ENCODE measurements at places on chromosomes 4 and X.

GRCh38 chrX:23383411-23383810 is 48.8 kb downstream of the PTCHD1 start:
- no peak for DNase-seq

DNA sequence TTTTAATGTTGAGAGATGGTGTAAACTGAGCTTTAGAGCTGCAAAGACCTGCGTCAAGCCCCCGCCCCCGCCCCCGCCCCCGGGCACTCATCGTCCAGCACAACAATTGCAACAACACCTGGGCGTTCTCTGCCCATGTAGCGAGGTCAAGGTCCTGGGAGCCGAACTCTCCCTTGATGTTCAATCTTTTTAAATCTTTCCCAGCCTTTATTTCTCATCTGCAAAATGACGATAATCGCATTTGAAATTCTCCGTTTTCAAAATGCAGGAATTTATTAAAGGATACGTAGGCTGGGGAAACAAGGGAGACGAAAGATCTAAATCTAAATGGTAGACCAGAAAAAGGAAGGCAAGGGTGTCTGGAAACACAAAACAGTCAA is 648 bp upstream of the MSMO1 start:
- DNase-seq = no peak

- DNase-seq = no peak
Observed at GRCh38 chrX:150692831-150693724, at the start of gene MTMR1. Gene MTMR1 (plus strand): TSS chrX:150693396. CDS start chrX:150693531, 135 bp downstream.

GRCh38 chr4:142547974-142548373 is 298.1 kb downstream of the INPP4B start:
- no peak for DNase-seq

- DNase-seq = no peak
Observed at GRCh38 chrX:20481632-20482031, 214.9 kb upstream of the RPS6KA3 start.

- no peak for DNase-seq
Observed at GRCh38 chr4:82284475-82284857, 89.3 kb downstream of the HNRNPD start.

DNA sequence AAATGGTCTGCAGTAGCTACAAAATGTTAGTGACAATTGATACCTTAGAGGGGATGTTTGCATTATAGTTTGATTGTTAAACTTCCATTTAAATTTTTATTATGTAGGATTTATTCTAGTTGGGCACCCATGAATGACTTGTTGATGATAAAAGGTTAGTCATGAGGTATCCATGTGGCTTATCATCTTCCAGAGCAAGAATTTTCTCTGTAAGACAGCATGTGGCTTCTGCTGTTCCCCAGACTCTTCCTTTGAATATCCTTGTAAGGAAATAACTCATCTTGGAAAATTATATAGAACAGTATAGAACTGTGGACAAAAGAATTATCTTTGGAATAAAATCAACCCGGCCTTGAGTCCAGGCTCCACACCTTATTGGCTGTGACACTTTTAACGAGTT is 40.1 kb upstream of the KLHL8 start:
- DNase-seq = no peak

DNA sequence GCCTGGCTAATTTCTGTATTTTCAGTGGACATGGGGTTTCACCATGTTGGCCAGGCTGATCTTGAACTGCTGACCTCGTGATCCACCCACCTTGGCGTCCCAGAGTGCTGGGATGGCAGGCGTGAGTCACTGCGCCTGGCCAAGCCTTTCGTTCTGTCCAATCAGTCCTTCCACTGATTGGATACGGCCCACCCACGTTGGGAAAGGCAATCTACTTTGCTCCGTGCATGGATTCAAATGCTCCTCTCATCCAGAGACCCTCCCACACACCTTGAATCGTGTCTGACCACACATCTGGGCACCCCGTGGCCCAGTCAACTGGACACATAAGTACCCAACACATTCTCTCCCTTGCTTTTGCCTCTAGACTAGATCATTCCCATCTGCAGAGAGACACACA is 74.9 kb downstream of the CRLF2 start:
- peak; percentile 54 for DNase-seq

DNA sequence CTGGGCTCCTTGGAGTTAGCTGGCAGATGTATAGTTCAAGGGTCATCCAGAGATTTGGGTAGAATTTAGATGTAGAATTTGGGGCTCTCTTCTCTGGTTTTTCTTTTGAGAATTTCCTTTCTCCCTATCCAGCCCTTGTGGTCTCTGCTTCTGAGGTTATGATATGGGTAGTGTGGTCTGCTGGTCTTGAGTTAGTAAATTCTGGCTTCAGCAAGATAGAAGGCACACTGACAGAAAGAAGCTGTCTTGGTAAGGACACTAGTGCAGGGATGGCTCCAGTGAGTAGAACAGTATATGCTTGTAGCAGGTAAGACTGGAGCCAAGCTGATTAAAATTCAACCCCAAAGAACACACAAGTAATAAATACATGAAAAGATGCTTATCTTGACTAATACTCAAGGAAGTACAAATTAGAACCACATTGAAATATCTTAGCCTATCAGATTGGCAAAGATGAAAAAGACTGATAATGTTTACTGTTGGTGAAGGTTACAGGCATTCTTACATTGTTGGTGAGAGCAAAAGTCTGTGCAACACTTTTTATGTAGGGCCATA is 2.1 kb upstream of the IL9R start:
- no peak for DNase-seq

GRCh38 chr4:153469031-153469430 is 2.9 kb downstream of the TMEM131L start:
- no peak for DNase-seq

DNA sequence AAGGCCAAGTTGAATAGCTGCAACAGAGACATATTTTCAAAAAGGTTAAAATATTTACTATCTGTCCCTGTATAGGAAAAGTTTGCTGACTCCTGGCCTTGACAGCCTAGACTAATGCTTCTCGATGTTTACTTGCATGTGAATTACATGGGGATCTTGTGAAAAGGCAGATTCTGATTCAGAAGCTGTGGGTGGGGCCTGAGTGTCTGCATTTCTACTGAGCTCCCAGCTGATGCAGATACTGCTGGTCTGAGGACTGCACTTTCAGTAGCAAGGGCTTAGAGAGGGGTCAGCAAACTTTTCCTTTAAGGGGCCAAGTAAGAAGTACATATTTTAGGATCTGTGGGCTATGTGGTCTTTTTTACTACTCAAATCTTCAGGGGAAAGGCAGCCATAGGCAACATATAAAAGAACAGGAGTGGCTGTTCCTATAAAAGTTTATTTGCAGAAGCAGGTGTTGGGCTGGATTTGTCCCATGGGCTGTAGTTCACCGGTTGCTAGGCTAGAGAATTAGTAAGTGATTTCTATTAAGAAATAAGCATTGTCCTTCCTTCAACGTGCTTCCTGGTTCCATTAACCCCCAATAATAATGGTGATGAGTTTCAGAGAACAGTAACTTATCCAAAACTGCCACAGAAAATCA is 97.2 kb upstream of the PDE5A start:
- no peak for DNase-seq

- no peak for DNase-seq
Observed at GRCh38 chr4:102518703-102519131, 17.6 kb downstream of the NFKB1 start.

GRCh38 chrX:154717824-154718223 is 33.1 kb downstream of the GAB3 start:
- DNase-seq = no peak

- no peak for DNase-seq
Observed at GRCh38 chr4:140103676-140104075, 50.3 kb downstream of the MAML3 start.

GRCh38 chr4:15396157-15396800 is 31.6 kb upstream of the C1QTNF7 start:
- DNase-seq = no peak

- DNase-seq = no peak
Observed at GRCh38 chr4:168558599-168558998, 61.7 kb downstream of the PALLD start.

GRCh38 chr4:14415146-14415545 is 587.1 kb upstream of the CPEB2 start:
- no peak for DNase-seq

GRCh38 chr4:1973218-1973617 is 35.6 kb downstream of the NELFA start:
- no peak for DNase-seq

GRCh38 chr4:66574145-66574978 is 904.1 kb upstream of the EPHA5 start:
- no peak for DNase-seq

GRCh38 chr4:164012396-164013027 is 518.0 kb downstream of the TMA16 start:
- DNase-seq = no peak

DNA sequence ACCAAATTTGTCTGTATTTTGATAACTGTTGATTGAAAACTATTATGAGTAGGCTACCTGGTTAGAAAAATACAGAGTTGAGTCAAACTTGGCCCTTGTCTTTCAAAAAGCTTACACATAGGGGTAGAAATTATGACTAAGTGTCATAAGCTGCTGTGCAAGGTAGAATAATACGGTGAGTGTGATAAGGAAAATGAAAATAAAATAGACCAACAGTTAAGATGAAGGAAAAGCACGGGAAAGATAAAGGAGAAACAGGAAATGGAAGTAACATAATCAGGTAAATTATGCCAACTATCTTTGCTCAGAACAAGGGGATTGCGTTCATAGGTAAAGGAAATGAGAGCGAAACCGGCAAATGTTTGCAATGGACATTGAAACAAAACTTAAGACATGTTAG is 302.5 kb downstream of the PCDH7 start:
- no peak for DNase-seq

DNA sequence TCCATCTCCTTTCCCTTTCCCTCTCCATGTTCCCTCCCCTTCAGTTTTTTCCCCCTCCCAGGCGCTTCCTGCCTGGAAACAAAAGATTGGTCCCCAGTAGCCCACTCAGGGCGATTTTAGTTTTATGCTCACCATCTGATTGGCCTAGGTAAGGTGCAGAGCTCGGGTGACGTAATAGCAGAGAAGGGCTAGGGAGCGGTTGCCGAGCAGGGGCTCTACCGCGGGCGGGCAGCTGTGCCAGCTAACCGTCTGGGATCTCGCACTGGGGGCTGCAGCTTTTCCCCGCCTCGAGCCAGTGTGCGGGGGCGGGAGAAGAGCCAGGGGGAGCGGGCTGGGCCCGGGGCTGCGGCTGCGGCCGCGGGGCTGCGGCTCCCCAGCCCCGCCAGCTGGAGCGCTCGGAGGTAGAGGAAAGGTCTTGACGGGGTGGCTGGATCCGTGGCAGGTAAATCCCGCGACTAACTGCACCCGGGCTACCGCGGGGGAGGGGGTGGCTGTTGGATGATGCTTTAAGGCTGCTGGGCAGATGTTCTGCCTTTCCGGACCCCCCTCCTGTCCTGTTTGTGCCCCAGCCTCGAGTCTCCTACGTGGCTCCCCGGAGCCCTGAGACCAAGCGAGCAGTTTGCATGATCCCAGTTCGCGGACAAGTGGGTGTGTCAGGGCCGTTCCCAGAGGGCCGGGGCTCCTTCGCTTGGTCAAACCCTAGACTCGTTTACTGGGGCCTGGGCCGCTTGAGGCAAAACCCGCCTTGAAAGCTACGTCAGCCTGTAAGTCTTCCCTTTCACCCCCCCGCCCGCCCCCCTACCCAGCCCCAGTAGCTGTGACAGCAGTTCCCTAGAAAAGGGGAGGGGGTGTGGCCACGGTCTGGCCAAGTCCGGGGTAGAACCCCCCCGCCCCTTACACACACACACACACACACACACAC is at the start of gene PAK3:
PAK3 (plus strand) TSS at position 218 of the 922 bp plus-strand sequence. CDS start 26,913 bp downstream, outside the sequence.
- DNase-seq = no peak

- DNase-seq = no peak
Observed at GRCh38 chr4:59689149-59689548, 1511.0 kb upstream of the ADGRL3 start.

- DNase-seq = no peak
Observed at GRCh38 chr4:179486570-179487335, 2044.5 kb upstream of the AGA start.

DNA sequence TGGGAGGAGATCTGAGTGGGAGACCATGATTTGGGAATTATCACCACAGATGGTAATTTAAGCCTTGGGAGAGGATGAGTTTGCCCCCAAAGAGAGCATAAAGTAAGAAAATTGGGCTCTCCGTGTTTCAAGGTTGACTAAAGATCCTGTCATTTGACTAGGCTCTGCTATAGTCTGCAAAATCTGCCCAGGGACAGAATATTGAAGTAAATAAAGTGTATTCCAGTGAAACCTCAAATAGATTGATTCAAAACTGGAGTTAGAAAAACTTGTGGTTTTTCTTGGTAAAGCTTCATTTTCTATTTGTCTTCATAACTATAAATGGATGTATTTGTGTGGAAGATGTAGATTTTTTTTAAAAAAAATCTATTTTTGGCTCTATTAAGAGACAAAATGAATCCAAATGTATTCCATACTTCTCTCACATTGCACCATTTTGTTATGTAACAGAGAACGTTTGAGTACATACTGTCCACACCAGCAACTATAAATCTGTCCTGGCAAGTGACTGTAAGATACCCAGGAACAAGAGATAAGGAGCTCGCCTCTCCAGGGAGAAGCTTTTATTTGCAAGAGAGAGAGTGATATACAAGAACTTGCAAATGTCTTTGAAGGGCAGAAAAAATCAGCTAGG is 170.2 kb downstream of the CBR4 start:
- no peak for DNase-seq

- no peak for DNase-seq
Observed at GRCh38 chrX:127124871-127125270, 305.3 kb downstream of the PRR32 start.

DNA sequence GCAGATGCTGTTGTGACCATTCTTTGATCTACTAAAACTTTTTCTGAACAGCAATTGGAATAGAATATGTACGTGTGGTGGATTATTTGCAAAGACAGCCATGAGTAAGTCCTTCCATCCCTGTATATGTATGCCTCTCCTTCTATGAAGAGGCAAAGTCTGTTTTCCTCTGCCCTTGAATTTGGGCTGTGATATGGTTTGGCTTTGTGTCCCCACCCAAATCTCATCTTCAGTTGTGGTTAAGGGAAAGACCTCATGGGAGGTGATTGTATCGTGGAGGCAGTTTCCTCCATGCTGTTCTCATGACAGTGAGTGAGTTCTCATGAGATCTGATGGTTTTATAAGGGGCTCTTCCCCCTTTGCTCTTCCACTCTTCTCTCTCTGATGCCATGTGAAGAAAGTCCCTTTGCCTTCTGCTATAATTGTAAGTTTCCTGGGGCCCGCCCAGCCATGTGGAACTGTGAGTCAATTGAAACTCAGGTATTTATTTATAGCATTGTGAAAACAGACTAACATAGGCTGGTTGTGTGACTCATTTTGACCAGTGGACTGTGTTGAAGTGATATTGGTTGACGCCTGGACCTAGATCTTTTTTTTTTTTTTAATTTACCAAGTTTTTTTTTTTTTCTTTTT is 108.3 kb upstream of the CAMK2D start:
- DNase-seq = no peak

DNA sequence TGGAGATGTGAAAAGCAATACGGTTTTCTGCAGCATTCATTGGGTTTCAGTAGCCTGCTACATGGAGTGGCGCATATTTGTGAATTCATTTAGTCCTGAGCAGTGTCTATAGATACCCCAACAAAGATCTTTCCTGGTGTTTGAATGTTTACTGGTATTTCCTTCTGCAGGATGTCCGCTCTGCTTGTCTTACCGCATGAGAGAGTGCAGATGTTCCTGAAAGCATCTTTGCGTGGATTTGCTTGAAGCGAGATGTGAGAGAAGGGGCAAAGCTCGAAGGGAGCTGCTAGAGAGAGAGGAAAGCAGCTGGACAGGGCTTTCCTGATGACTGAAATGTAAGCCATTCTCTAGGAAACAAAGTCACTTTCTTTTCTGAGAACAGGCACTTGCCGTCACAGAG is 40.9 kb upstream of the GYPA start:
- no peak for DNase-seq

All from vagina (tissue), 2 donors.